Immature natural killer cell (primary cell): ENCODE measurements at places on chromosomes 7 and 10. TPM values are rescaled to one million over a fixed set of nuclear protein-coding genes. Genes with fewer than 3 reads are reported as not detected.

GRCh38 chr7:102395873-102396709 lies at the start of gene PRKRIP1:
PRKRIP1 (plus strand) TSS chr7:102396363; CDS start chr7:102396412, 49 bp downstream.
- peak; percentile 81 for DNase-seq

DNA sequence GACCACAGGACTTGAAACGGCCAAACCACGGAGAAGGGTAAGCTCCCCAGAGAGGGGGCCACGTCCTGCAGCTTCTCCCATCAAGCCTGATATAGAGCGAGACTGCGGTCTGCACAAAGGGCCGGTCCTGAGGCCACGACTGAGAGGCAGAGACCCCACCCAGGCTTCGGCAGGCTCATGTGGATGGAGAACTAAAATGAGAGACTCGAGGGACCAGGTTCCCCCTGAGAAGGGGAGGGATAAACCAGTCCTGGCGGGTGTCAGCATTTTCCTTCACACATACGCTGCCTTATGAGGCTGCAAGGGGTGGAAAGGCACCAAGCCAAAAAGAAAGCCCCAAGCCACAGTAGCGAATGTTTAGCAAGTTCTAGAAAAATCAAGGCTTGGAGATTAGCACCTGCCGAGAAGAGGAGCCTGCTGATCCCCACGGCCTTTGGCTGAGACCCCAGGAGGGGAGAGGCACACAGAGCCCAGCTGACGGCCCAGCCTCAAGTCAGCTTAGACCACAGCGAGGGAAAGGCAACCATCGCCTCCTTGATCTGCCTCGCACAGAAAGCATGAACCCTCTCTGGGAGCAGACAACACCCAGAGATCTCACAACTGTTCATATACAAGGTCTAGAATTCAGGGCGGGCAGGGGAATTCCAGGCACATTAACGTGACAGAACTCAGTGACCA lies 92.6 kb upstream of the RNF32 start:
- DNase-seq: no peak

DNA sequence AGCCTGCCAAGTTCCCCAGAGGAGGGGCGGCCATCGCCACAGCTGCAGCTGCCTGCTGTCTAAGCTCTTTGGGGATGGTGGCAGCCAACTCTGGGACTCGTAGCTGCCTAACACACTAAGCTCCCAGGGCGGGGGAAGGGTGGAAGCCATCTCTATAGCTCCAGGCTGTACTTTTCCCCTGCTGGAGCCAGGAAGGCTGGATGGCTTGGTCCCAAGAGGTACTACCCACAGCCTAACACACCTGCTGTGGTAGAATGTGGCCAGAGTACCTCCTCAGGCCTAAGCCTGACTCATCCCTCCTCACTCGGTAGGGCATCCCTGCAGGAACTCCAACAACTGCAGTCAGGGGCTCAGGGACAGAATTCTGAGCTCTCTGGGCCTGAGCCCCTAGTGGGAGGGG lies 151.7 kb upstream of the TAC1 start:
- DNase-seq: no peak

DNA sequence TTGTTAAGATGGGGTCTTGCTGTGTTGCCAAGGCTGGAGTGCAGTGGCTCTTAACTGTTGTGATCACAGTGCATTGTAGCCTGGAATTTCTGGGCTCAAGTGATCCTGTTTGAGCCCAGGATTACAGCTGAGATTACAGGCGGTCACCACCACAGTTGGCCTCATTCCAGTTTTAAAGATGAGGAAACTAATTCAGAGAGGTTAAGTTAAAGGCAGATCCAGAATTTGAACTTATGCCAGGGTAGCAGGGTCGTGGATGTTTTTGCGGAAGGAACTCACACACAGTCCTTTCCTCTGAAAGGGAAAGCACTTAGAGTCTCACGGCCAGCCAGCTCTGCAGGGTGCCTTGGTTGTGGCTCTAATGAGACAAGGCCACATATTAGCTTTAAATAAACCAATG lies 84.7 kb downstream of the MMRN2 start:
- DNase-seq: no peak

- DNase-seq: no peak
Measured at GRCh38 chr10:118405928-118406327, 63.8 kb upstream of the FAM204A start.

The PNLIPRP2 gene
- not detected for polyA plus RNA-seq

GRCh38 chr10:103678178-103678526 lies 177.2 kb downstream of the SH3PXD2A start:
- peak; percentile 82 for DNase-seq

- DNase-seq: no peak
Measured at GRCh38 chr10:31896968-31897384, 31.7 kb downstream of the ARHGAP12 start.

GRCh38 chr7:149865437-149865836 lies 8.3 kb upstream of the ATP6V0E2 start:
- no peak for DNase-seq
